Upper lobe of left lung (tissue), 6 donors: ENCODE measurements at places on chromosomes 4 and X.

DNA sequence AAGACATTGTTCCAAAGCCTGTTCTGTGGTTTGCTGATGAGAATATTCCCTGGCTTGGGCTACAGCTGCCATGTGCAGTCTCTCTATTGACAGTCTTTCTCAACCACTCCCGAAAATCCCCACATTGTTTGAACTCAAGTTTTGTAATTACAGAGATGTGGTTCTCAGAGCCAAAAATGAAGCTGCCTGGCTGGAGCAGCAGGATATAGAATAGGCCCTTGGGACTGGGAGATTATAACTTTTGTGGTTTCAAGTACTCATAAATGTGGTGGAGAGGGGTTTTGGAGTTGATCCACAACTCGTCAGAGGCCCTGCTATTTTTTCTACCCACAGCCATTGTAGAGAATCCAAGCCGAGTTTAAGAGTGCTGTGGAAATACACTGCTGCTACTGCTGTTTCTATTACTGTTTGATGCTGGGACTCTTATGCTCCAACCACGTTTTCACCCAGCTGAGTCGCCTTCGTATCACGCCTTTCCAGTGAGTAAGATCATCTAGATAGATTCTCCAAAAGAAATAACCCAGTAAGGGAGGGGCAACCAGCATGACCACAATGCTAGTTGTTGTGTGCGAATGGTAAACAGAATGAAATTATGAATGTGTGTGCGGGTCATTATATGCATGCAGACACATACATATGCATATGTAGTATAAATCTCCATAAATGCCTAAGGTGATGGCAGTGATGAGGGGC lies 57.1 kb upstream of the ATXN3L start:
- no peaks in the 10 kb centered on the region for H3K36me3 ChIP-seq
- no peak overlapping the region for H3K27ac ChIP-seq
- no peak overlapping the region for H3K4me3 ChIP-seq
- H3K4me1 ChIP-seq: no peaks in the 10 kb centered on the region
- peak; percentile 32 for DNase-seq
- H3K27me3 ChIP-seq: no peaks in the 10 kb centered on the region

DNA sequence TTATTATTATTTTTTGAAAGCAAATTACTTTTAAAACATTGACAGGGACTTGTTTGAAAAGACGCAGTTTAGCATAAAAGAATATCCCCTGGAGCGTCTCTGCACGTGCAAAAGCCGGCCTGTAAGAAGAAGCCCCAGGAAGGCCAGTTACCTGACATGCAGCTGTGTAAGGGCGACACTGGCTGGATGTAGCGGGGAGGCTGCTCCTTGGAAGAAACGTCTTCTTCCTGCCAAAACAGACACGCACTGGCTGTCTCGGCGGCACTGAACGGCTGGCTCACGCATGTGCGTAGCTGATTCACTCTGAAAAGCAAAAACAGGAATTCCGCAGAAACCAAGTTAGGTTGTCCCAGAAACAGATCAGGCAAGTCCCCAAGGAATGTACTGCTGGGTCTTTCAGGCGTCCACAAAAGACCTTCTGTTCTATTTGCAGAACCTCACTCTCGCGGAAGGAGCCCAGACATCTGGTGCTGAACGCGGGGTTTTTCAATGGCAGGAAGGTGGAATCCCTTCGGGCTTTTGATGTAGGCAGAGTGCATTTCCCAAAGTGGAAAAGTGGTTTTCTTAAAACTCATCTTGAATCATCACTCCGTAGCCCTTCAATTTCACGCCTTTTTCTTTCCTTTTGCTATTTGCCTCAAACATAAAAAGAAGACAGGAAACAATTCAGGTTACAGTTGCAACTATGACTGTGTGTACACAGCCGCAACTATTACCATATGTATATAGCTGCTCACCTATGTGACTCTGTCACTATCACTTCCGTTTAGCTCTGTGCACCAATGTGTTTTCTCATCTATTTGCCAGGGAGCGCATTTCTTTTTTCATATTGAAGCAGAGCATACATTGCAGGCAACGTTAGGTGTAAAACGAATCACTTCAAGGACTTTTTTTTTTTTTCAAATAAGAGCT lies 38.1 kb upstream of the ARSH start:
- H3K4me1 ChIP-seq: no peaks in the 10 kb centered on the region
- no peak overlapping the region for H3K4me3 ChIP-seq
- no peaks in the 10 kb centered on the region for H3K27me3 ChIP-seq
- H3K27ac ChIP-seq: no peak overlapping the region

GRCh38 chrX:11446949-11447348 lies 153.7 kb downstream of the AMELX start:
- no peaks in the 10 kb centered on the region for H3K27me3 ChIP-seq
- no peaks in the 10 kb centered on the region for H3K36me3 ChIP-seq
- DNase-seq: no peak
- no peak overlapping the region for H3K4me3 ChIP-seq
- H3K27ac ChIP-seq: no peak overlapping the region

- DNase-seq: no peak
- no peaks in the 10 kb centered on the region for H3K27me3 ChIP-seq
- no peaks in the 10 kb centered on the region for H3K4me1 ChIP-seq
- no peak overlapping the region for H3K4me3 ChIP-seq
- no peaks in the 10 kb centered on the region for H3K36me3 ChIP-seq
Observed at GRCh38 chrX:118904664-118905063, 69.8 kb upstream of the LONRF3 start.

- H3K27ac ChIP-seq: no peak overlapping the region
- no peaks in the 10 kb centered on the region for H3K4me1 ChIP-seq
- H3K27me3 ChIP-seq: no peaks in the 10 kb centered on the region
- no peak overlapping the region for H3K4me3 ChIP-seq
- no peak for DNase-seq
- no peaks in the 10 kb centered on the region for H3K36me3 ChIP-seq
Observed at GRCh38 chr4:72966652-72967051, 102.9 kb downstream of the COX18 start.

- no peak overlapping the region for H3K4me3 ChIP-seq
- H3K36me3 ChIP-seq: no peaks in the 10 kb centered on the region
- peaks cover under 1% of the 10 kb centered on the region for H3K27me3 ChIP-seq
- peaks cover 3% of the 10 kb centered on the region for H3K4me1 ChIP-seq
- DNase-seq: peak; percentile 38
- no peak overlapping the region for H3K27ac ChIP-seq
Observed at GRCh38 chrX:30302956-30303355, 6.2 kb downstream of the NR0B1 start.

DNA sequence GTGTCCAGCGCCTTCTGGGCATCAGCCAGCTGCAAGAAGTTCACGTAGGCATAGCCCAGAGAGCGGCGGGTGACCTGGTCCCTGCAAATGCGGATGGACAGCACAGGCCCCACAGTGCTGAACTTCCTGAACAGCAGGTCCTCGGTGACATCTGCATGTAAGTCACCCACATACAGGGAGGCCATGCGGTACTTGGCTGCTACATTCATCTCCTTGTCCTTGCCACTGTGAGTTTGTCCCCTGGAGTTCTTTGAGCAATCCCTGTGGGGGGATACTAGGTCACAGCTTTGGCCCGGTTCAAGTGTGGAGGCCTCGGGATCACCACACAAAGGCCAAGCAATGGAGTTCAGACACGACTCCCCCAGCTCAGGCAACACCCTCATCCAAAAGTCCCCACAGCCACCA lies 776 bp downstream of the PABPC4L start:
- no peak for DNase-seq
- no peaks in the 10 kb centered on the region for H3K36me3 ChIP-seq
- H3K4me1 ChIP-seq: no peaks in the 10 kb centered on the region

- no peaks in the 10 kb centered on the region for H3K4me1 ChIP-seq
- no peaks in the 10 kb centered on the region for H3K36me3 ChIP-seq
- no peak overlapping the region for H3K27ac ChIP-seq
- no peak overlapping the region for H3K4me3 ChIP-seq
- DNase-seq: no peak
Observed at GRCh38 chr4:111989817-111990216, 155.4 kb upstream of the FAM241A start.

DNA sequence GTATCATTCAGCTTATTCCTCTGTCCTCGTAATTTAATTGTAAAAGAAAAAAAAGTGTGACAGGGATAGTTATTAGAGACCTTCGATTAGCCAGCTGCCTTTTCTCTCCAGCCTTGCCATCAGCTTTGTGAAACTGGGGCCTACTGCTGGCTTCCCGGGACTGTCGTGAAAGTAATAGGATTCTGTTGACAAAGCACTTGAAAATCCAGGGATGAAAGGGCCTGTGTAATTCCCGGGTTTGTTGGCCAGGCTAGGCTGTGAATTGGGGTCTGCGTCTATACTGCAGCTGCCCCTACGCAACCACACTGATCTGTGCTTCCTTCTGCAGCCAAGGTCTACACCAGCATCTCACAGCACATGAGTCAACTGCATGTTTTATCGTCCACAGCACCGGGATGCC lies 120.4 kb upstream of the SCML1 start:
- H3K36me3 ChIP-seq: no peaks in the 10 kb centered on the region
- no peak overlapping the region for H3K27ac ChIP-seq
- H3K27me3 ChIP-seq: no peaks in the 10 kb centered on the region
- no peak for DNase-seq

DNA sequence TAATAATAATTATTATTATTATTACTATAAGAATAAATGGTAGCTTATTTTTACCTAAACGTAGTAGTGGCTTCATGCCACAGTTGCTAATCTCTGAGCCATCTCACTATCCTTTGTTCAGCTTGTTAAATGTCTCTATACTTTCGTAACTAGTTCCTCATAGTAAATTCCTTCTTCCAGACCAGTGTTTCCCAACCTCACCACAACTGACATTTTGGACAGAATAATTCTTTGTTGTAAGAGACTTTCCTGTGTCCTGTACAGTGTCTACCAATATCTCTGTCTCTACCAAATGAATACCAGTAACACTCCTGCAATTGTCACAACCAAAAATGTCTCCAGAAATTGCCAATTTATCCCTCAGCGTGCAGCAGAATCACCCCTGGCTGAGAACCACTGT lies 1040.9 kb downstream of the DMD start:
- DNase-seq: no peak
- H3K4me1 ChIP-seq: no peaks in the 10 kb centered on the region
- no peaks in the 10 kb centered on the region for H3K27me3 ChIP-seq
- no peak overlapping the region for H3K27ac ChIP-seq
- H3K4me3 ChIP-seq: no peak overlapping the region
